ENCODE measurements at places on chromosomes 7 and 10.

DNA sequence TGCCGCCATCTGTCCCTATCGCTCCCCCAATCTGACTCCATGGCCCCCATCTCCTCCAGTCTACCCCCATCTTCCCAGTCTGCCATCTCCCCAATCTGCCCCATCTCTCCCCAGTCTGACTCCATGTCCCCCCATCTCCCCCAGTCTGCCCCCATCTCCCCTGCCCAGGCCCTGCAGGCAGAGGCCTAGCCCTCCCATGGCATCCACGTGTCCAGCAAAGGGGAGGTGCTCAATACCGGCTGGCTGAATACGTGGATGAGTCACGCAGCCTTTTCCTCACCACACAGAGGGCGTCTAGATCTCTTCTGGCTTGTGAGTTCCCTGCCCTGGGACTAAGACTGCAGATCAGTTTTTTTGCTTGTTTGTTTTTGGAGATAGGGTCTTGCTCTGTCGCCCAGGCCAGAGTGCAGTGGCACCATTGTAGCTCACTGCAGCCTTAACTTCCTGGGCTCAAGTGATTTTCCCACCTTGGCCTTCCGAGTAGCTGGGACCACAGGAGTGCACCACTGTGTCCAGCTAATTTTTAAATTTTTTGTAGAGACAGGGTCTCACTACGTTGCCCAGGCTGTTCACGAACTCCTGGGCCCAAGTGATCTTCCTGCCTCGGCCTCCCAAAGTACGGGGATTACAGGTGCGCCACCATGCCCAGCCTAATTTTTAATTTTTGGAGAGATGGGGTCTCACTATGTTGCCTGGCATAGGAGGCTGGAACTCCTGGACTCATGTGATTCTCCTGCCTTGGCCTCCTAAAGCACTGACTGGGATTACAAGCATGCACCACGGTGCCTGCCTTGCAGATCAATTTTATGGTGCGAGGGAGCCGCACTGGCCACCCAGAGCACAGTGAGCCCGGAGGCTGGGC, 15.3 kb upstream of the GPR146 start:
- no peak for DNase-seq

GRCh38 chr10:48277093-48277492, 2.6 kb upstream of the FRMPD2 start:
- DNase-seq, result no peak

DNA sequence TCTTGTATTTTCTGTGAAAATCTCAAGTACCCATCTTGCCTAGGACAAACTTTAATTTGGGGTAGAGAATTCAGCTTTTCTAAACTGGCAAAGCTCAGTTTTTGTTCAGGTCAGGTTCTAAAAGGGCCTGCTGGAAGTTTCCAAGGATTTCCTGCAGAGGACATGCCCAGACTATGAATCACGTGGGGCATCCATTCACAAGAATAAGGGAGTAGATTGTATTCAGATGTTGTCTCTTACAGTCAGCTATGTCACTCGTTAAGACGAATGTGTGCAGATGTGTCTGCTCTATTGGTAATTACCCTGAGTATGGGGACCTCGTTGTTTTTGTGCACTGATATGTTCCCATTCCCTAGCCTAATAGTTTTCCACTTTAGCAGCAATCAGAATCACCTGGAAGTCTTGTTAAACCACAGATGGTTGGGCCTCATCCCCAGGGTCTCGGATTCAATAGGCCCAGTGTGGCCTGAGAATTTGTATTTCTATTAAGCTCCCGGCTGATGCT, 81.0 kb upstream of the ITPRID1 start:
- DNase-seq, result no peak

GRCh38 chr7:102897211-102897631, 15.6 kb upstream of the LRRC17 start:
- no peak for DNase-seq

DNA sequence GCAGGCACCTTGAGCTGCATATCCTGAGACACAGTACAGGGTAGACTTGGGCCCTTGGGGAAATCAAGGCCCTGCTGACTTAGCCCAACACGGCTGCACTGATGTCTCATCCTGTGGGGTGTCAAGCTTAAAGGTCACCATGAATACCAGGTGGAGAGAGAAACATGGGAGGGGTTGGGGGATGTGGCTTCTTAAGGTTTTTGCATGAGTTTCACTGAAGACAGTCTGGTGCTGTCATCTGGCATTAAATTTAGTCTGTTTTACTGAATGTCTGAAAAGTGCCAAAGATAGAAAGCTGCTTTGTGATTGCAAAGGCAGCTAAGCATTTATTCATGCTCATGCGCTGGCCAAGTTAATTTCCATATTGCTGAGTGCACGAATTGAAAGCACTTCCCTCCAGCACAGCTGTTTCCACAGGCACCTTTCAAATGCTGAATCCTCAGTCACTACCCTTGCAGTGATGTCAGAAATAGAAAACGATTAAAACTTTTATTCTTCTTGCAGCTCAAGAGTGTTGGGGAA, 102.1 kb downstream of the OSBPL3 start:
- DNase-seq, result no peak

DNA sequence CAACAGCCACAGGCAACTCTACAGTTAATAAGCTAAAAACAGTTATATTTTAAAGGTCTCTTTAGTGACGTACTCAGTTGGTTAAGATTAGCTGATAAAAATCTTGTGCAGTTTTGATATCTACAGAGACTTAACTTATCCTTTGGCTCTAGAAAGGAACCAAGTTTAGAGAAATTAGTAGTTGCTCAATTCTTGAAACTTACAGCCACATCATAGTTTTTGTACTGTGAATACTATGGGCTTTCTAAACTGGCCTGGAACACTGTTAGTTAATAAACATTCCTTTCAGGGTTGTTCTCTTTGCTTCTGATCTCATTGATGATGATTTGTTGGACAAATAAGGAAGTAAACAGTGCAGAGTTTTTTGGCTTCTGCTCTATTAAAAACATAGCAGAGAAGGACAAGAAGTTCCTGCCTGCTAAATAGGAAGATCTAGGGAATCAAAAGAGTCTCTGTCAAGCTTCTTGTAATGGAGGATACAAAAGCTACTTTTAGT, 73.1 kb downstream of the MKLN1 start:
- no peak for DNase-seq

GRCh38 chr10:43212043-43212721, 54.7 kb downstream of the RASGEF1A start:
- no peak for DNase-seq

DNA sequence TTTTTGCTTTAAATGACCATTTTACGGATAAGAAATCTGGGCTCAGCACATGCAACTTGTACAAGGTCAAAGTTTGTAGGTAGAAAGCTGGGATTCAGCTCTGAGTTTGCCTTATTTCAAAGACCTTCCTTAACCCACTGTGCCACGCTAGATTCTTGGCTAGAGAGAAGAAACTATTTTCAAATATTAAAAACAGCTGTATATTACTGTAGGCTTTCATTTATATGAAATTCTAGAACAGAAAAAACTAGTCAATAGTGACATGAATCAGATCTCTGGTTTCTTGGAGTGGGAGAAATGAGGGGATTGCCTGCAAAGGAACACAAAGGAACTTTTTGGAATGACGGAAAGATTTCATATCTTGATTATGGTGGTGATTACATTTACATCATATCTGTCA, 53.0 kb upstream of the C1GALT1 start:
- no peak for DNase-seq

DNA sequence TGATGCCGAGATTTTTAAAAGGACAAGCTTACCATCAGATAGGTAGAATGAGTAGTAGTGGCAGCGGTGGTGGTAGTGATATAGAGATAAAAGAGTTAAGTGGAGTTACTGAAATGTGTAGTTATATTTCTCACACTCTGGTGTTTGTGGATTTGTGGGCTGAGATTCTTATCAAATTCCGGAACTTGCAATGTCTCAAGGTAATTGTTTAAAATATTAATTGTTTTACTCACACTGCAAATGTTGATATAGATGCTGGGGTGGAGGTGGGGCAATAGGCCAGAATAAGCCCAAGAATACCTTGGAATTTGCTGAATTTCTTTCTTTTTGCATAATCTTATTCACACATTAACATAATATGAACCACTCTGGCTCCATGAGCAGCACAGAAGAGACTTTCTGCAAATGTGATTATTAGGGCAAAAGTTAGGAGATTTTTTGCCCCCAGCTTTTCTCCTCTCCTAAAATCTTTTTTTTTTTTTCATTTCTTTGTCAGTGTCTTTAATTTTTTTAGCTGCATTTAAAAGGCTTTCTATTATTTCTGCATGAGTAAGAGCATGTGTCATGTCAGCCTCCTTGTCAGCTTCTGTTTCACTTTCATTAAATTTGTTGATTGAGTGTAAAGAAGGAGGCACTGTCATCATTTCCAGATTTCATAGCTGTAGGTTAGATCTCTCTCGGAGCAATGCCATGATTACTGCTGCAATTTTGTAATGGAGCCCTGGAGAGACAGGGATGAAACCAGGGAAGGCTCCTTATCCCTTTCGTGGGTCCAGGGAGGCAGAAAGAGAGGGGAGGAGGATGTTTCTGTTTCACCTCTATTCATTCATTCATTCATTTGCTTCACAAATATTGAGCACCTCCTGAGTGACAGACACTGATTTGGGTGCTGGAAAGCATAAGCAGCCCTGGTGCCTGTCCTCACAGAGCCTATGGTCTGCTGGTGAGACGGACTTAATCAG, 13.1 kb upstream of the SGMS1 start:
- DNase-seq, result no peak

DNA sequence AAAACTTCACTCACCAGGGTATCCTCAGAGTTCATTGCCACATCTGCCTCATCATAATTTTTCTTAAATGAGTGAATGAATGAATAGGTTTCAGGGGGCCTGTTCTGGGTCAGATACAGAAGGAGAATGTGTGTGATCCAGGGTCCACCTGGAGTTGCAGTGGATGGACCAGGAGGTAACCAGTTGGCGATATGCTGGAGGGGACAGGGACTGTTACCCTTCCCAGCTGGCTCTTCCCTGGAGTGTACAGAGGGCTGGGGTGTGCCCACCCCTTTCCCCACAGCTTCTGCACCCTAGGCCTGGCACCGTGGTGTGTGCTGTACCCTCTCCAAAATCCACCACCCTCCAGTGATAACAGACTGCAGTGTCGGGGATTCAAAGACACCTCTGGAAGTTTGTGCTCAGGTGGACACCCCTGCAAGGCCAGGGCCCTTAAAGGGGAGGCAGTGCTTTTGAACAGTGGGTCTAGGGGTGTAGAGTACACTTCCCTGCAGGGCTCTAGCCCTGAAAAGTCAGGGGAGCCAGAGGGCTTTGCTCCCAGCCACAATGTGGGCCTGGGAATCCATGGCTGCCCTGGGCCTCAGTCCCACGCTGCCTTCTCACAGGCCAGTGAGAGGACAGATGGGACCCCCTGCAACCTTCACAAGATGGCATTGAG, 134.4 kb upstream of the UNC5B start:
- DNase-seq, result no peak

- no peak for DNase-seq
Observed at GRCh38 chr10:31623466-31623865, 304.4 kb downstream of the ZEB1 start.

GRCh38 chr10:62133618-62134017, 135.0 kb downstream of the RTKN2 start:
- DNase-seq, result no peak

DNA sequence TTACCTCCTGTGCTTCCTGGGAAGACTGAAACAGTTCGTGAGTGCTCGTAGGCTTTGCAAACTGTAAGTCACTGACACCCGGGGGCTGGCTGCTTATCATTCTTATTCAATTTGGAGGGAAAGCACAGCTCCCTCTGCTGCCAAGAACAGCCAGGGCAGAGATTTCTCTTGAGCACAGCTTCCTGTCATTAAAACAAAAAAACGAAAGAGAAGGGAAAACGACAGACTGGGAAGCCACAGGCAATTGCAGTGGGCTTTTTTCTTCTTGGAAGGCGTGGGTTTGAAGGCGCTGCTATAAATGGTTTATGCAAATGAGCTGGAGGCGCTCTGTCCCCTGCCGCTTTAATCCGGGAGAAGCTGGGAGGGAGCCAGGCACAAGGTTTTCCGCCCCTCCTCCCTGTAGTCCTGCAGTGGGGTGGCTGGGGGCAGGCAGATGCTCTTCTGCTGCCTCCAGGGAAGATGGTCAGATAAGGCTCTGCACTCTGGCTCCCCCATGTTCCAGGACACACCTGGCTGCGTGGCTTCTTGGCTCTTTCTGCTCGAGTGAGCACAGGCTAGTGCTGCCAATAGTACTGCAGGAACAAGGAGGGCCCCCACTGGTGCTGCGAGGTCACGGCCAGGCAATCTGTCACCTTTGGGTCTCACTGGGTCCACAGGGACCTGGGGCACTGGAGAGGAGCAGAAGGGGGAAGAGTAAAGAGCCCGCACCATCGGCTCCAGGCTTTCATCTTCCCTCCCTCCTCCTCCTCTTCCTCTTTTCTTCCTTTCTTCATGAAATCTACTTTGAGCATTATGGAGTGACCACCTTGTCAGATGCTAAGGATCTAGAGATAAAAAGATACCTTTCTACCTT, 49.5 kb downstream of the NEURL1 start:
- peak; percentile 14 for DNase-seq

GRCh38 chr10:33142295-33142694, 184.3 kb upstream of the ITGB1 start:
- DNase-seq, result no peak

GRCh38 chr7:6650086-6650485, 13.0 kb downstream of the ZNF316 start:
- DNase-seq, result no peak

DNA sequence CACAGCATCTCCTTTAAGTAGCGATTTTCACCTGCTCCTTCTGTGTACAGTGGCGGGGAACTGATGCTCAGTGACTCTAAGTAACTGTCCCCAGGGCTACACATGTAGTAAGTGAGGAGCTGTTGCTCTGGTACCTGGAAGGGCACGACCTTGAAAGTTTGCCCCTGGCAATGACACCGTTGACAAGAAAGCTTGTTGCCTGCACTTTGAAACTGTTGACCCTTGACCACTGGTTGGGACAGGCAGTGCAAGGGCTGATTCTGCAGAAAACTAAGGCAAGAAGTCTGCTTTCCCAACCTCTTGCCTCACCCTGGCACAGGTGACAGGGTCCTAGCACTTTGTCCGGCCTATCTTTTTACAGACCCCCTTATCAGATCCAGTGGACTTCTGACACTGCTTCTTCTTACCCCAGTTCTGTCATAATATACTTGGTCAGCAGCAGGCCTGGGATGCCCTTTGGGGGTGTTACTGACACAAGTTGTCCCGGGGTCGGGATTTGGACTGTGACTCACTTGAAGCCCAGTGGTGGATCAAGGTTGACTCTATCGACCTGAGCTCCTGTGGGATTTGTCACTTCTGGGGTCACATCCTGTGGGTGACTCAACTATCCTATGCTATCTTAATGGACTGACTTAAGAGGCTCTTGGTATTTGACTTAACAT, 5.8 kb downstream of the ACSL5 start:
- no peak for DNase-seq

- DNase-seq, result no peak
Observed at GRCh38 chr7:123754271-123754871, 5.6 kb upstream of the WASL start.

Measured in AML-193 (cell line).